Motor neuron (in vitro differentiated cells): ENCODE measurements at places on chromosomes 1 and 21.

DNA sequence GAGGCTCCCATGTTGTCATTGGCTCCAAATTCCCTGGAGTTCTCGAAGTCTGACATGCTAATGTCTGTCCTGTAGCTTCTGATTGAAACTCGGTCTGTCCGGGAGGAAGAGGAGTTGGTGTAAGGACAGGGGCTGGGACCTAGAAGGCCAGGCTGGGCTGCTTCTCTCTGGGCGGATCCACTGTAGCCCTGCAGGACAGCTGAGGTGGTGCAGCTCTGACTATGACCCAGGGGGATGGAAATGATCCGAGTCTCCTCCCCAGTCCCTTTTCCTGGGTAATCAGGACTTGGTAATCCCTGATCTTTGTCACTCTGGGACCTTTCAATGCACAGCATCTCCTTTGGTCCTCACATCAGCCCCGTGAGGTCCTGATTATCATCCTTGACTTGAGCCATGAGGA, 10.0 kb upstream of the FCMR start:
- ATAC-seq: no peak

DNA sequence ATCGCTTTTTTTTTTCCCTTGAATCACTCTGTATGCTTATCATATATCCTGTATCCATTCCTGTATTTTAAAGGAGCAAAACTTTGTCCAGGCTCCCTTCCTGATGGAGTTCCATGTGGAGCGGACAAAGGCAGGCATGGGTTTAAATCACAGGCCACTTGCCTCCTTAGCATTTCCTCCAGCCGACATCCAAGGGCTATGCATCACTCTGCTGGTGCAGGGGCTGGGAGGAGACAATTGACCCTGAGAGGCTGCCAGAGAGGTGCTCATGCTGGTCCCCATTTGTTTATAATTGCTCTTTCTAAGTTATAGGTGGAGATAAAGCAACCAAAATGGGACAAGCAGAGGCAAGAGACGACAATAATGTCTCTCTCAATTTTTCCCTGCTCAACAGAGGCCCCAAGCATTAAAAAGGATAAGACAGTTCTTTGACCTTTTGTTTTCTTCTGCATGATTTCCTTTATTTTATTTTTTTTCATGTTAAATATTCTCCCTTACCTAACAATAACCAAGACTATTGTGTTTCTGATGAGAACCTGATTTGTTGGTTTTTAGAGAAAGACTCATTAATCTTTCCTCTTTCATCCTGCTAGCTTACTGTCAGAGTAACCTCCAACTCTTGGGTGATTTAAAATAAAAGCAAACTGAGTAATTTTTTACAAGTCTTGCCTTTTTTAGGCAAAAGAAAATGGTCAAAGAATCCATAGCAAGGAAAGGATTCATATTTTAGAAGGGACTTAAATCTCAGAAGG, 353.7 kb downstream of the ADGRL2 start:
- ATAC-seq: peak; percentile 96

DNA sequence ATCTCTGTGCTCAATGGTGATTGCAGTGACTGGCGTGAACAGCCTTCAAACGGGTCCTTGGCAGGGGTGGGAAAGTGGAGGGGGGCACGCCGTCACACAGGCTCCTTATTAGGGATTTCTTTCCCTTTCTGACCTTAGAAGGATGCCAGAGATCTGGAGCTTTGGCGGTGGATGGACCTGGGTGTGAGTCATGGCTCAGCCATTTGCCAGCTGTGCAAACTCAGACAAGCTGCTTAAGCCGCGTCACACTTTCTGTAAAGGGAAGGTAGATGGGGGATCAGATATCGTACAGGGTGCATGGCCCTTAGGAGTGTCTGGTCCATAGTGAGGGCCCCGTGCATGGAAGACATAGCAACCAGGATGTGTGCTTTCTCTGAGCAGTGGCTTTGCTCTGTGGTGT, 48.3 kb upstream of the C1orf174 start:
- ATAC-seq: no peak

DNA sequence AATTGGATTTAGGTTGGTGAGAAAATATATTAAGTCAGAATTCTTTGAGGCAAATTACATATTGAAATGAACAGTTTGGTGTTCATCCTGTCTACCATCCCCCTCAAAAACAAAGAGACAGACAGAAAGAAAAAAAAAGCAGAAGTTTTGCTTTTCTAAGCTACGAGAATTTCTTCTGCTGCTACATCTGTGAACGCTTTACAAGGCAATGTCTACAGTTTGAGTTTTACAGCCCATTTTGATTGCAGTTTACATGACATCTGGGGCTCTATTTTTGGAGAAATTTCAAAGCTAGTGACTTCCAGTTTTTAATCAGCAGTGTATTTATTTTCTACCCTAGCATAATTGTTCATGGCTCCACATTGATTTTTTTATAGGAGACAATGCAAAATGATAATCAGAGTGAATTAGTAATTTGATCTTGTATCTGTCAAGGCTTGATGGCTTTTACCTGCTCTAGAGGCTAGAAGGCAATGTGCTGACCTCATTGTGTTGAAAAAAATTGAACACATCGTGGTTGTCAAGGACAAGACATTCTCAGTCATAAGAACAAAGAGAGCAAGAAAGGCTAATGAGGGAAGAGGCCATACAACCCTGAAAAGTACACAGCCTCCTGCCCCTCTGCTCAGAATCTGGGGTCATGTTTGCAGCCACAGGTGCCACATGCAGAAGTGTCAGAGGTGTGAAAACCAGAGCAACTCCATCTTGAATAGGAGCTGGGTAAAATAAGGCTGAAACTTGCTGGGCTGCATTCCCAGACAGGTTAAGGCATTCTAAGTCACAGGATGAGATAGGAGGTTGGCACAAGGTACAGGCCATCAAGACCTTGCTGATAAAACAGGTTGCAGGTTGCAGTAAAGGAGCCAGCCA, 201.0 kb upstream of the CAMK1G start:
- peak; percentile 74 for ATAC-seq

- peak; percentile 59 for ATAC-seq
Observed at GRCh38 chr1:25501235-25502058, 42.0 kb upstream of the LDLRAP1 start.

- ATAC-seq: peak; percentile 15
Observed at GRCh38 chr1:201025571-201026002, 2.1 kb upstream of the KIF21B start.

DNA sequence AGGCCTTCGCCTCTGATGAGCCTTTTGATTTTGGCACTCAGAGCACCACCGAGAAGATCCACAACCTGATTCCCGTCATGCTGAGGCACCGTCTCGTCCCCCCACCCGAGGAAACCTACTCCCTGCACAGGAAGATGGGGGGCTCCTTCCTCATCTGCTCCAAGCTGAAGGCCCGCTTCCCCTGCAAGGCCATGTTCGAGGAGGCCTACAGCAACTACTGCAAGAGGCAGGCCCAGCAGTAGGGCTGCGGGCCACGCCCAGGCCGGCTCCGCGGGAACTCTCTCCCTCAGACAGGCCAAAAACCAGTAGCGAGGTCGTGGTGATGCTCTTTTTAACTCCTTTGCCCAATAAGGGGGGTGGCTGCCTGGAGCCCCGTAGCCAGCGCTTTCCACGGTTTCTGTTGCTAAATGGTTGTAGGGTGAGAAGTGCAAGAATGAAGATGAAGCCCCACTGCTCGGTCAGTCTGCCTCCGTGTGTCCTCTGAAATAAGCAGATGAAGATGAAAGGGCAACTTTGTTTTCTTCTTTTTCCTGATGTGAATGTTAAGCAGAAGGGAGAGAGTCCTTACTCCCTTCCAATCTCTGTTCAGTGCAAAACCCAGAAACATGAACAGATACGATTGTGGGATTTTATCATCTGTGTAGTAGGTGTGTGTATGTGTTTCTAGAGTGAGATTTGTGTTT, 46.5 kb downstream of the COQ8A start:
- no peak for ATAC-seq

GRCh38 chr1:19067182-19067911, 110.9 kb upstream of the IFFO2 start:
- ATAC-seq: peak; percentile 10

DNA sequence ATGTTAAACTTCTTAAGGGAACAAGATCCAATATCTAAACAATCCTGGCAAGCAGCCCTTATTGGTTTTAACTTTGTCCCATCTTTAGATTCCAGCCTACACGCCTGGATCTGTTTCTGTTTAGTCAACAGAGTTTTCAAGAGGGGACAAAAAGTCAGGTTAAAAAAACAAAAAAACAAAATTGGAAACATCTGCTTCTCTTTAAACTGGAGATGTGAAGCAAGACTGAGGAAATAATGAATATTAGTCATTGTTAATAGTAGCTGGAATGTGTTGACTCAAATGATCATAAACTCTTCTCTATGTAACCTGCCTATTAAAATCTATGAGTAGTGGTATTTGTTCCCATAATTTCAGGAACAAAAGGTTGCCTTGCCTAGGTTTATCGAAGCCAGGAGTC, 55.0 kb downstream of the NID1 start:
- no peak for ATAC-seq

GRCh38 chr1:218488531-218488930, 143.4 kb downstream of the TGFB2 start:
- ATAC-seq: no peak

- no peak for ATAC-seq
Observed at GRCh38 chr1:87176514-87176913, 152.2 kb upstream of the LMO4 start.

GRCh38 chr1:88935522-88936222, 44.3 kb upstream of the GTF2B start:
- peak; percentile 36 for ATAC-seq

GRCh38 chr21:37424396-37424795, 57.8 kb downstream of the DYRK1A start:
- no peak for ATAC-seq

DNA sequence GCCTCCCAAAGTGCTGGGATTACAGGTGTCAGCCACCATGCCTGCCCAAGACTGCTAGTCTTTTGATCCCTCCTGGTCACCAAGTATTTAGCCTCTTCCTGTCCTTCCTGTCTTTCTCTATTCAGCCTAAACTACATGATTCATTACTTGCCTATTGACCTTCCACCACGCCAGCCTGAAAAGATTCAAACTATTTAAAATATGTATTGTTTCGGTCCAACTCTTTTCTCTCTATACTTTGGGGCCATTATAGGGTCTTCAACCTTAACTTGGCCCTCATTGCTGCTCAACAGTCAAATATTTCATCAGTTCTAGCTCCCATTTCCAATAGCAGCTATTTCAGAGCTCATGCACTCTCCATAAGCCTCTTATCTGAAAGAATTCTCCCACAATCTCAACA, 153.0 kb downstream of the TNFSF18 start:
- no peak for ATAC-seq

DNA sequence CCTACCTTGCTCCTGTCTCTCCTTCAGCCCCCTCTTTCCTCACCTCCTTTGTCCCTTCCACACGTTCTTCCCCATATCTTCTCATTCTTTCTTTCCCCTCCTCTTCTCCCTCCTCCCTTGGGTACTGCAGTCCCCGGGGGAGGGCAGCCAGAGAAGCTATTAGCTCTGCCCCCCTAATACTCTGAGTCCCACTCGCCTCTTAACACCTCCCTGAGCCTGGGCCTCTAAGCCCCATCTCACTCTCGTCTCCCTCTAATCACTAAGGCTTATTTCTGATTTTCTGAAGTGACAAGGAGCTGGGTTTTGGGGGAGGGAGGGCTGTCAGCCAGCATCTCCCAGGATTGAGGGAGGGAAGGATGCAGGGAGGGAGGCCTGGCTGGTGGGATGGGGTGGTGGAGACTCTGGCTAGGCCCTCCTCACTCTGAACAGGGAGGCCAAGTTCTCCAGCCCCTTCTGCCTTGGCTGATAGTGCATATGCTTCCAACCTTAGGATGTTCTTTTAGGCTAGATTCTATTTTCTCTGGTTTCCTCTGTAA, 25.6 kb upstream of the DMBX1 start:
- ATAC-seq: no peak

DNA sequence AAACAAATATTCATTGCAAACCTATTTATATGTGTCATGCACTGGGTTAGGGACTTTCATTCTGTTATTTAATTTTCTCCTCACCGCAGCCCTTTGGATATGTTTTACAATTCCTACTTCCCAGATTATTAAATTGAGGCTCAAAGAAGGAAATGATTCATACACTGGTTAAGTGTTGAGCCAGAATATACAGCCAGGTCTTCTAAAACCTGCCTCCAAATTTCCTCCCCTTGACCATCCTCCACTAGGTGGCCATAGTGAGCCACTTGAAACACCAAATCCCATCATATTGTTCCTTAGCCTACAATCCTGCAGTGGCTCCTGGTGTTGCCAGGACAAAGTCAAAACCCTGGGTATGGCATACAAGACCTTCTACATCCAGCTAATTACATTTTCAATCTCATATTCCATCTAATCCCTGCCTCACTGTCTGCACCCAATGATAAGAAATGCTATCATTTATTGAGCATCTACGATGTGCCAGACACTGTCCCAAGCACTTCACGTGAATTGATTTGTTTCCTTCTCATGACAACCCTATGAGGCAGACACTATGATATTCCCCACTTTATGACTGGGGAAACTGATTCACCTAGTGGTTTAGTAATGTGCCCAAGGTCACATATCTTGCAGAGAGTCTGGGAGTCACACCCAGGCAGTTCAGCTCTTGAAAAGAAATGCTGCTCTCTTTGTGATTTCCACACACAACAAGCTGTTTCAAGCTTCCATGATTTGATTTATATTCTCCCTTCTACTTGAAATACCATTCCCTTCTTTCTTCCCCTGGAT, 23.6 kb upstream of the KIRREL1 start:
- ATAC-seq: peak; percentile 18

- ATAC-seq: peak; percentile 16
Observed at GRCh38 chr1:208243527-208243966, 637 bp downstream of the PLXNA2 start.

- ATAC-seq: no peak
Observed at GRCh38 chr1:116131866-116132605, 20.8 kb downstream of the MAB21L3 start.

GRCh38 chr21:25700741-25701140, 34.0 kb downstream of the ATP5PF start:
- no peak for ATAC-seq

DNA sequence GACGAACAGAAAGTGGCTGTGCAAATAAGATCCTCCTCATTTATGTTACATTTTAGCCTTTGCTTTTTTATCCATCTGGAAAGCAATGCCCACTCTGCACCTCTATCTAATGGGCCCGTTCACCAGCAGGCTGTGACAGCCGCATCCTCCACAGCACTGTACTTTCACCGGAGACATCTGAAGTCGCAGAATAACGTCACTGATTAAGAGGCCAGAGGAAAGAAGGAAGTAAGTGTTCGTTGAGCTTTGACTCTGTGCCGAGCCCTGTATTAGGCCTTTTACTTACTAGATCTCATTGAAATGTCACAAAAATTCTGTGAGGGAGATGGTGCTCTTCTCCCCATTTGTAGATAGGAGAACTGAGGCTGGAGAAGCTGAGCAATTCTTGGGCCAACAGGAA, 62.3 kb downstream of the KAZN start:
- no peak for ATAC-seq
